ENCODE measurements at places on chromosomes 5 and 9.

DNA sequence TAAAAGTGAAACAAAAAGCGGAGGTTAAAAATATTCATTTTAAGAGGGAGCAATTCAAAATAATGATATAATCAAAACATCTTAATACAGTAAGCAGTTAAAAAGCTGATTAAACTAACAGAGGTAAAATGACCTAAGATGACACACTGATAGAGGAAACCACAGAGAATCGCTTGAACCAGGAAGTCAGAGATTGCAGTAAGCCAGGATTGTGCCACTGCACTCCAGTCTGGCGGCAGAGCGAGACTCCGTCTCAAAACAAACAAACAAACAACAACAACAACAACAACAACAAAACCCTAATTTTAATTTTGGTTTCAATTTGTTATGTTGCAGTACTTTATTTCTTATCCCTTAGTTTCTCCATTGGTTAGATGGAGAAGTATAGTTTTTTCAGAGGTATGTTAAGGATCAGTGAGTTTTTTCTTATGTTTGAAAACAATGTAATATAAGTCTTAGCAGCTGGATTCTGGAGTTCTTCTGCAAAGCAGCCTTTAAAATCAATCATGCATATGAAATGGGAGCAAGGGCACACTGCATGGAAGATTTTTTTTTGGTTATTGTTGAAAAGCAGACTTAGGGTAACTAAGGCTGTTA, 58.5 kb downstream of the MLANA start:
- DNase-seq, result no peak

DNA sequence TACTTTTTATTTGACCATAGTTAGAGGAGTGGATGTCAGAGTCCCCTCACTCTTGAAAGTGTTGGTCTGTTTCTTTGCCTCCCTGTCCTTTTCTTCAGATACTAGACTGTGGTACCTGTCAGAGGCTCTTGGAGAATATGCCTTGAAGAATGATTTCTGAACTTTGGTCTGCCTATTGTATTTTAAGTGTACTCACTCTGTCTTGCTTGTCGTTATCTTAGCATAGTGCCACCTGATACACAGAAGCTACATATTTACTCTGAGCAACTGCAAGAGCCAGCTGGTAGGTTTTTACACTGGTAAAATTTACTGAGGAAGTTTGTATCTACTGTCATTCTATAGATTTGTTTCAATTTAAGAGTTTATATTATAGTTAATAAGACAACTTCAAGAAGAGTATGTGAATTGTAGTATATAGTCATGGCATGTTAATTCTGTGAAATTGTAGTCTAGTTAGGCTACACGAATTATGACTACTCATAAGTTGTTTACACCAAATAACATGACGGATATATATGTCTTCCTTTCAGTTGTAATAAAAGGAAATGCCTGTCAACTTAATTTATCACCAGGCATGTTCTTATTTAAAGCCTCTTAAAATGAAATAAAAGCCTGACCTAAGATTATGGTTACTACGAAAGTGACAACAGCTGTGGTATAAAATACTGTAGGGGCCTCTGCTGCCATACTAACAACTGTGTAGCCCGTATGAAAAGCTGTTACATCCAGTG, 201.7 kb downstream of the KDM4C start:
- no peak for DNase-seq

GRCh38 chr9:30673132-30673531, 1711.3 kb upstream of the ACO1 start:
- no peak for DNase-seq

DNA sequence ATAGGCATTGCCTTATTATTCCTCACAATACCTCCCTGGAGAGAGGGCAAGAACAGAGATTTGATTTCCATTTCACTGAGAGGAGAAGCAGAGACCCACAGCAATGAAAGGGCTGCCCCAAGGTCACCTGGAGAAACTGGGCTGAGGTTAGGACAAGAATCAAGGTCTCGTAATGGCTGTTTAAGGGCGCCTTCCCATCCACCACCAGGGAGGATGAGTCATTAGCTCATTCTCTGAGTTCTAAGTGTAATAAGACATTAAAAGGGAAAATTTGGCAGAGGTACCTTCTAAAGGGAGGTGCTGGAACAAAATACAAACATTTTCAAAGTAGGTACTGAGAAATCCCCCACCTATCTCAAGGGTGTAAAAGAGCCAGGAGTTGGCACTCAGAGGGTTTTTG, 52.6 kb upstream of the TCERG1 start:
- no peak for DNase-seq

DNA sequence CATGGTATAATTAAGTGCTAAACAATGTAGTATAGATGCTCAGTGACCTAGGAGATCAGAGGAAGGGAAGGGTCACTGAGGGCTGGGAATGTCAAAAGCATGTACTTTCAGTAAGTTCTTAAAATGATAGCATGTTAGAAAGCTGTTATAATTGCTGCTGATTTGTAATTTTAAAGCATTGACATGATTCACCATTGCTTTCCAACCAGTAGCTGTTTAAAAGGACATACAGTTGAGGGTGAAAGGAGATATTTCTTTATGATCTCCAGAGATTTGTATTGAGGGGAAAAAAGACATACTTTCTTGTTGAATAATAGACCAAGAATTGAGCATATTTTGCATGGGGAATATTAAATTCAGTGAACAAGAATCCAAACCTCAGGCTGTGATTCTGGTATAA, 1.2 kb upstream of the SLC1A3 start:
- no peak for DNase-seq

GRCh38 chr5:14365831-14366430, 215.7 kb upstream of the OTULINL start:
- no peak for DNase-seq

GRCh38 chr9:77816641-77817341, 168.7 kb upstream of the GNA14 start:
- DNase-seq, result no peak

DNA sequence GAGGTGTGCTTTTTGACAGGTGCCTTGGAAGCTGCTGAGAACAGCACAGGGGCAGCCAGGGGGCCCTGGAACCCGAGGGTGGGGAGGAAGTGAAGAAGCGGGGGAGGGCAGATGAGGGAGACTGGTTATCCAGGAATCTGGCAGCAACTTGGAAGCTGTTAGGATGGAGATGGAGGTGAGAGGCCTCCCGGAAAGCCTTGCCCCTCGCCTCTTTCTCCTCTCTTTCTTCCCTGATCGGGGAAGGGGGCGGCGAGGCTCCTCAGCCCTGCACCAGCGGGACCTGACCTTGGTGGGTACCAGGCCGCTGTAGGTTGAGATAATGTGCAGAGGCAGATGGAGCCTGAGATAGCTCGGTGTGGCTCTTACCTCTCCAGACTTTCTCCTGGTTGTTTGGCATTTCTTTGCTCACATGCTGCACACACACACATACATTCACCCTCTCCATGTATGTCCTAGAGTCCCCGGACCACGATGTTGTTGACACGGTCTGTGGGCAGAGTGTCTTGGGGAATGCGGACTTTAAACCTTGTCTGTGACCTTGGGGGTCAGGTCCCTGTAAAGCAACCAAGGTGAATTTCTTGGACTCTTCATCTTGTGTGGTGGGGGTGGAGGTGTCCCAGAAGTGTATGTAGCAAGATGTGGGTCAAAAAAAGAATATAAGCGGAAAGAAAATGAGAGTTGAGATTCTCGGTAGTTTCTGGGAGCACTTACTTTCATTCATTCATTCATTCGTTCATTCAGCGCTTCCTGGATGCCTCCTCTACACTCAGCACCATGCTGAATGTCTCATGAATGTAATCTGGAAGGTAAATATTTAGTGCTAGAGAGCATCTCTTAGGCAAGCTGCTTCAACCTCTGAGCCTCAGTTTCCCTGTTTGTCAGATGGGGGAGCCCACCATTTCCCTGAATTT, 1.6 kb downstream of the WWC1 start:
- DNase-seq, result no peak
